Placental epithelial cell (primary cell): ENCODE measurements at places on chromosomes 2 and 18. TPM values are rescaled to one million over a fixed set of nuclear protein-coding genes. Genes with fewer than 3 reads are reported as not detected.

The LINC00305 gene
- not detected in 2 replicates for total RNA-seq

The YWHAQ gene
- 614 and 713 TPM in 2 replicates for total RNA-seq

The CHRNG gene
- 0.39 TPM in 1 of 2 replicates, not detected in the other for total RNA-seq

The HS1BP3 gene
- total RNA-seq = 16.8 and 18.1 TPM in 2 replicates

The BIN1 gene
- 7.9 and 11.4 TPM in 2 replicates for total RNA-seq

The PUM2 gene
- total RNA-seq = 40.0 and 47.9 TPM in 2 replicates

The TIGD1 gene
- total RNA-seq = 3.4 and 5.5 TPM in 2 replicates

The MLPH gene
- total RNA-seq = 21.9 and 52.6 TPM in 2 replicates

The GKN1 gene
- total RNA-seq = not detected in 2 replicates

The CDK5R2 gene
- not detected in 2 replicates for total RNA-seq

The RETSAT gene
- 19.6 and 45.5 TPM in 2 replicates for total RNA-seq

The POTEF gene
- not detected in 2 replicates for total RNA-seq

The HJURP gene
- 7.1 and 7.9 TPM in 2 replicates for total RNA-seq

The SP100 gene
- total RNA-seq = 43.2 and 73.0 TPM in 2 replicates

The PSMA8 gene
- total RNA-seq = 1.4 TPM in 1 of 2 replicates, not detected in the other

The PRKAG3 gene
- total RNA-seq = not detected in 2 replicates

The MDH1B gene
- 0.43 and 3.9 TPM in 2 replicates for total RNA-seq

The TTR gene
- total RNA-seq = 0.39 TPM in 1 of 2 replicates, not detected in the other

The NETO1 gene
- not detected in 2 replicates for total RNA-seq

The SNED1 gene
- 0.11 and 0.39 TPM in 2 replicates for total RNA-seq

The VWC2L gene
- under 0.01 TPM in 1 of 2 replicates, not detected in the other for total RNA-seq

The ANKRD53 gene
- 0.65 and 1.6 TPM in 2 replicates for total RNA-seq

The SRD5A2 gene
- not detected in 2 replicates for total RNA-seq

The KLHL29 gene
- 10.5 and 14.1 TPM in 2 replicates for total RNA-seq

The UGT1A4 gene
- 0.33 and 0.39 TPM in 2 replicates for total RNA-seq

The HOXD9 gene
- total RNA-seq = not detected in 2 replicates

The MMADHC gene
- total RNA-seq = 174 and 208 TPM in 2 replicates

The WNT10A gene
- total RNA-seq = under 0.01 and 0.11 TPM in 2 replicates

The SIX3 gene
- not detected in 2 replicates for total RNA-seq

The PREB gene
- total RNA-seq = 44.4 and 75.3 TPM in 2 replicates

The PLEK gene
- total RNA-seq = not detected in 2 replicates

The TWIST2 gene
- 0.33 and 0.79 TPM in 2 replicates for total RNA-seq

The PMS1 gene
- 21.3 and 31.4 TPM in 2 replicates for total RNA-seq

The KLHL14 gene
- total RNA-seq = not detected in 2 replicates

The SLC5A7 gene
- not detected in 2 replicates for total RNA-seq

The PLA2R1 gene
- total RNA-seq = 2.1 and 2.7 TPM in 2 replicates

The BMP10 gene
- not detected in 2 replicates for total RNA-seq

The BOLA3 gene
- 16.9 and 35.7 TPM in 2 replicates for total RNA-seq

The CDH7 gene
- total RNA-seq = not detected in 2 replicates

The KHK gene
- total RNA-seq = under 0.01 TPM in 1 of 2 replicates, not detected in the other

The CYP1B1 gene
- total RNA-seq = 2.0 and 6.3 TPM in 2 replicates

The FAM237A gene
- total RNA-seq = not detected in 2 replicates

The RUFY4 gene
- not detected in 2 replicates for total RNA-seq

The TXNDC2 gene
- total RNA-seq = not detected in 2 replicates

The NGEF gene
- 0.79 and 2.8 TPM in 2 replicates for total RNA-seq

The SCYGR4 gene
- total RNA-seq = not detected in 2 replicates

The CXCR1 gene
- total RNA-seq = not detected in 2 replicates

The MTA3 gene
- total RNA-seq = 29.0 and 36.1 TPM in 2 replicates

The MYL12B gene
- total RNA-seq = 238 and 345 TPM in 2 replicates

The G6PC2 gene
- not detected in 2 replicates for total RNA-seq

The SLC23A3 gene
- 0.54 and 2.0 TPM in 2 replicates for total RNA-seq

The SAG gene
- total RNA-seq = under 0.01 TPM in 1 of 2 replicates, not detected in the other

The RNF152 gene
- total RNA-seq = 0.39 and 2.6 TPM in 2 replicates

The SLC4A3 gene
- total RNA-seq = 5.9 and 6.8 TPM in 2 replicates

The LRP1B gene
- not detected in 2 replicates for total RNA-seq

The SKA1 gene
- 2.7 and 4.8 TPM in 2 replicates for total RNA-seq

The REG1B gene
- total RNA-seq = not detected in 2 replicates
